CD8-positive, alpha-beta memory T cell (primary cell): ENCODE measurements at places on chromosomes 4 and X. TPM values are rescaled to one million over a fixed set of nuclear protein-coding genes. Genes with fewer than 3 reads are reported as not detected.
A peak's percentile ranks its signal among the peaks of the same experiment; 100 is the strongest.

NSG1 gene
- 15.1 TPM for total RNA-seq

NPY2R gene
- total RNA-seq: not detected

GRCh38 chr4:154435895-154436294 lies 55.7 kb downstream of the DCHS2 start:
- DNase-seq: no peak

DNA sequence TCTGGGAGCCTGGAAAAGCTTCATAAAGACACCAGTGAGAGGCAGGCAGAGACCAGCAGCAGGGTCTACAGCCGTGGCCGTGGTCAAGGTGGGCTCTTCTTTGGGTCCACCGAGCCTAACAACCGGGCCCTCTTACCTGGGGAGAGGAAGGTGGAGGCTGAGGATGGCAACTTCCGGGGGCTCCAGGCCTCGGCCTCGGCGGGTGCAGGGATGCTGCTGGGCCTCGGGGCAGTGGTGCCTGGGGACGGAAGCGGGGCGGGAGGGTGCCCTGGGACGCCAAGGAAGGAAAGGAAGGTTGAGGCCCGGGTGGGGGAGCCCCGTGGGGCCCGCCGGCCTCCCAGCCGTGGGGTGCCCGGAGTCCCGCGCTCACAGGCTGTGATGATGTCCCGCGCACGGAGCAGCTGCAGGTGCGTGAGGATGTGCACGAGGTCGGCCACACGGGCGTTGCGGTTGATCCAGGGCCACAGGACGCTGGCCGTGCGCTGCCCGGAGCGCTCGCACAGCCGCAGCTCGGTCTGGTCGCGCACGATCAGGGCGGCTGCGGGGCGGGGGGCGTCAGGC lies 561 bp downstream of the IRAK1 start:
- DNase-seq: peak; percentile 12

- DNase-seq: no peak
Observed at GRCh38 chrX:135707880-135708279, 5.6 kb upstream of the CT45A1 start.

- DNase-seq: no peak
Observed at GRCh38 chr4:184021389-184021788, 116.3 kb downstream of the STOX2 start.

- DNase-seq: no peak
Observed at GRCh38 chrX:151825925-151826485, 86.7 kb upstream of the MAGEA4 start.

MMRN1 gene
- total RNA-seq: not detected

GRCh38 chrX:115017455-115017854 lies at the start of gene IL13RA2:
TSS of gene IL13RA2 (minus strand) at chrX:115017616. CDS start at chrX:115017269, 347 bp downstream.
- no peak for DNase-seq
